ENCODE measurements at places on chromosomes 13 and 19.

GRCh38 chr13:99158846-99159245 is 41.8 kb upstream of the UBAC2 start:
- DNase-seq, result no peak

- DNase-seq, result no peak
These were observed 2.9 kb upstream of the RCN3 start for GRCh38 chr19:49524812-49525455.

DNA sequence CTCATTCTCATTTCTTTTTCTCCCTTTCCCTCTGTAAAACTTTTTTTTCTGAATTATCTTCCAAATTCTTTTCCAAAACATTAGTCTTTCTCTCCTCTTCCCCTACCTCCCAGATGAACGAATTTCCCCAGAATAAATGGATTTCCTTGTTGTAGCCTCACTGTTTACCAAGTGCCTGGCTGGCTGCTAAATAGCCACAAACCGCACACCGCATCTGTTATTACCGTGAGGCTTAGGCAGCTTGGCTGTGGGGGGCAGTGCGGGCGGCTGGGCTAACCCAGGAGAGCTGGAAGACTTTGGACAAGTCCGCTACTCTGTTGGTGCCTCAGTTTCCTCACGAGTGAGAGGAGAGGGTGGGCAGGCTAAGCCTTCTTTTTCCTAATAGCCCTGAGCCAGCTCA is 10.7 kb downstream of the IL17D start:
- DNase-seq, result no peak

DNA sequence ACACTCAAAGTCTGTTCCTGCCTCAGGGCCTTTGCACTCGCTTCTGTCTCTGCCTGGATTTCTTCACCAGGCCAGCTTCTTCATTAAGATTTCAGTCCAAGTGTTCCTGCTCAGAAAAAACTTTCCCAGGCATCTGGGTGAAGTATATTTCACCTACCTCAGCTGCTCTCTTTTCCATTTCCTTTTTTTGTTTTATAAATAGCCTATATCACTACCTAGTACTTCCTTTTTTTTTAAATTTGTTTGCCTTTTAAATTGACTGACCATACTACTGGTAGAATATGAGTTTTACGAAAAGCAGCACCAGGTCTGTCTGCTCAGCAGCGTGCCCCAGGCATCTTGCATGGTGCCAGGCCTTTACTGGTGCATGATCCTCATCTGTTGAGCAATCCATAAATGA is 1064.4 kb downstream of the UQCRFS1 start:
- no peak for DNase-seq

DNA sequence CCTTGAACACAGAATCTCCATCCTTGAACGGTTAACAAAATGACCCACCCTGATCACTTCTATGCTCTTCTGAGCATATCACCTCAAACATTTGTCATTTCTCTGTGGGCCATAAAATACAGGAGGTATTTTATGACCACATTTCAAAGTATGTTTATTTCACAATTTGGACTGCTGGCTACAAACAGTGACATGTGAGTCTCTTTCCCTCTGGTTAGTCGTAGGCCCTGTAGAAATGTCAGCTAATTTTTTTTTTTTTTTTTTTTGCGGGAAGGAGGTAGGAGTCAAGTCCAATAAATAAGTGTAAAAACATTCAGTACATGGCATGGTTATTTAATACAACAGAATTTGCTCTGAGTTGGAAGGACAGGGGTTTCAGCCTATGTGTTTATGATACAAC is 70.7 kb downstream of the FOXO1 start:
- DNase-seq, result no peak

Data from stimulated activated CD4-positive, alpha-beta T cell treated with anti-CD3 and anti-CD28 coated beads, TNF-alpha, amount 100 ng/mL, for 1 hour (primary cell).